ENCODE measurements at places on chromosomes 2 and 18.

GRCh38 chr2:232322560-232323327 lies 55.8 kb upstream of the ALPP start:
- peak; percentile 35 for DNase-seq

- DNase-seq, result no peak
These were observed 56.4 kb downstream of the MERTK start for GRCh38 chr2:111954602-111955332.

- DNase-seq, result no peak
These were observed 1101.3 kb downstream of the LRP1B start for GRCh38 chr2:141029428-141030078.

- no peak for DNase-seq
These were observed 92.9 kb downstream of the DYSF start for GRCh38 chr2:71546275-71546638.

GRCh38 chr2:12552092-12552491 lies 164.6 kb upstream of the TRIB2 start:
- DNase-seq, result no peak

- no peak for DNase-seq
These were observed 210.6 kb downstream of the C1D start for GRCh38 chr2:67851956-67852824.

GRCh38 chr2:233584210-233584609 lies 17.6 kb upstream of the USP40 start:
- DNase-seq, result no peak

DNA sequence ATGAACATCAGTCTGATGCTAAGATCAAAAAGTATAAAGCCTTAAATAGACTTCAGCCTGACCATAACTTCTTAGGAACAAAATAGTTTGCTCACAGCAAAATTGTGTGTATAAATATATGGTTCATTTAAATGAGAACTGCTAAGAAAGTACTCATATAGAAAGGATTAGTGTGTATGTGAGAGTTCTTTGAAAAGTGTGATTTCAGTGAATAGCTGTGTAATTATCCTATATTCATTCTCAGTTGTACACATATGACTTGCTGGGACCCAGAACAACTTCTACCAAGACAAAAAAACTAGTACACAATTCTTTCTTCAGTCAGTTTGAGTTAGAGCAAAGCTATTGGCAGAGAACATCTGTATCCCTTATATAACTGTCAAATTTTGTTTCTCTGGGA lies 7.2 kb downstream of the BBS5 start:
- no peak for DNase-seq

GRCh38 chr2:218829868-218830451 lies 1.6 kb downstream of the PRKAG3 start:
- no peak for DNase-seq

DNA sequence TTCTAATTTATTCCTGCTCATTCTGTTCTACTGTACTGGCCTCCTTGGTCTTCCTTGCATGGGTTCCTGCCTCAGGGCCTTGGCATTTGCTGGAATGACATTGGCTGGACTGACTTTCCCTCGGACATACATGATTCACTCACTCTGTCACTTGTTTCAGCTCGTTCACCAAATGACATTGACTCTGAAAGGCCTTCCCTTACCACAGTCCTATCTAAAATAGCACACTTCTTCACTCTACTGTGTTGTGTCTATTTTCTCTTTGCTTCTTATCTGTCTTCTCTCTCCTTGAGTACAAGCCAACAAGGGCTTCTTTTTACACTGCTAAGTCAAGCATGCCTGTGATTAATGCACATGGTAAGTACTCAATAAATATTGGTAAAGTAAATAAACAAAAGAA lies 65.6 kb downstream of the SCG2 start:
- no peak for DNase-seq

- no peak for DNase-seq
These were observed 36.8 kb upstream of the IGFBP2 start for GRCh38 chr2:216596236-216596979.
